ENCODE measurements at places on chromosomes 16 and 17.

DNA sequence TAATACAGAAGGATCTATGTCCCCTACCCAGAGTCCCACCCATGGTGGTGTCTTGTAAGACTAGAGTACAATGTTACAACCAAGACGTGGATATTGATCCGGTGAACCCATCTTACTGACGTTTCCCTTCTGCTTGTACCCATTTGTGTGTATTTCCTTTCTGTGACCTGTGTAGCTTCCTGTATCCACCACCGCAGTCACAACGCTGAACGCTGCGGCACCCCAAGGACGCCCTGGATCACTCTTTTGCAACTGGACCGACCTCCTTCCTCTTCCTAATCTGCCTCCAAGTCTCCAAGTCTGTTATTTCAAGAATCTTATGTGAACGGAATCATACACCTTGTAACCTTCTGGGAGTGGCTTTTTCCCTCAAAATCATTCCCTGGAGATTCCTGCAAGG is 33.5 kb upstream of the CBX4 start:
- DNase-seq: no peak

GRCh38 chr16:64406770-64407181 is 715.1 kb downstream of the CDH11 start:
- DNase-seq: no peak

- DNase-seq: no peak
Observed at GRCh38 chr16:88605186-88606147, 32.9 kb upstream of the IL17C start.

- DNase-seq: peak; percentile 57
Observed at GRCh38 chr17:78163881-78164747, 4.3 kb upstream of the SYNGR2 start.

DNA sequence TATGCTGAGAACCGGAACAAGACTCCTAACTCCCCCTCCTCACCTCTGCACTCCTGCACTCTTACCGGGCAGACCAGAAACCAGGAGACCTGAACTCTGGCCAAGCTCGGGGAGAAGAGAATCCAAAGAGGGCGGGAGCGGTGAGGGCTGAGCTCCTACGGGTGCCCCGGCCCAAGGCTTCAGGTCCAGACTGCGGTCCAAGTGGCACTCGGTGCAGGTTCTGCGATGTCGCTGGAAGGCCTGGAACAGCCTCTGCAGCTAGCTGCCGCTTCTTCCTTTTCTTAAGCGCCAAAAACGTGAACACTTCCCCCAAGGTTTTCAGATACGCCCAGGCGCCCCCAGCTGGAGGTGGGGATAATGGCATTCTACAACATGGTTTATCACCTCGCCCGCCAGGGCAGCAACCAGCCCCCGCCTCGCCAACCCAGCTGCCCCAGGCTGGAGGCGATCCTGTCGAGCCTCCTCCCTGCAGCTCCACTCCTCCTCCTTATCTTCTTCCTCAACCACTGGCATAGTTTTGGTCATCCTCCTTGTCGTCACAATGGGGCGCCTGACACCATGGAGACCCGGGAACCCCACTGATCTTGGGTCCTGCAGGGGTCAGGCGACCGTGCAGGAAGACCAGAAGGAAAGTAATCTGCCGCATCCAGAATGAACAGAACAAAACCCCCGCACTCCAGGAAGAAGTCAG is 1735.9 kb downstream of the TP53TG3F start:
- no peak for DNase-seq

DNA sequence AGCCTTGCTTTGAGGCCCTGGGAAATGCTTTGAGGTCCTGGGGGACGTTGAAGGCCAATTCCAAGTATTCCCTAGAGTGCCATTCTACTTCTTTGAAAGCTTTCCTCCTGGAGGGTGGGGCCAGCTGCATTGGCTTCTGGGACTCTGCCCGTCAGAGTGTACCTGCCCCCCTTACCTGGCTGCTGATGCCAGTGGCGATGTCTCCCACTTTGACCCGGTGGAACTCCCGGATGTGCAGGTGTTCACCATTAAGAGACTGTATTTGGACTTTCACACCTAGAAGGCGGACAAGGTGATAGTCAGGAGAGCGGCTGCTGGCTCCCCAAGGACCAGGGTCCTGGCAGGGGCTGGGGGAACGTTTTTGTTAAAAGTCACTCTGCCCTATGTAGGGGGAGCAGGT is 3.1 kb upstream of the SPATA32 start:
- DNase-seq: no peak

DNA sequence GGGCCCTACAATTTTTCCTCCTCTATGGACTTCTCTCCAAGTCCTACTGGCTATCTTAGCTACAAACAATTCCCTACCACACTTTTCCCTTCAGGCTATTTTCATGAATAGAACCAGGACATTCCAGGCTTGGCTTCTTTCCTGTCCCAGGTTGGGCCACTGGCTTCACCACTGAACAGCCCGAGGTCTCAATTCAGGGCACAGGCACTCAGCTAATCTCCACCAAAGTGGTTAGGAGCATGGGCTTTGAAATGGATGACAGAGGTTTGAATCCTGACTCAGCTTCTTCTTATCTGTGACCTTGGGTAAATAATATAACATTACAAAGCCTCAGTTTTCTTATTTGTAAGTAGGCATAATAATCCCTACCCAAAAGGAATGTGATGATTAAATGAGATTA is 50.9 kb upstream of the ZNF629 start:
- no peak for DNase-seq

DNA sequence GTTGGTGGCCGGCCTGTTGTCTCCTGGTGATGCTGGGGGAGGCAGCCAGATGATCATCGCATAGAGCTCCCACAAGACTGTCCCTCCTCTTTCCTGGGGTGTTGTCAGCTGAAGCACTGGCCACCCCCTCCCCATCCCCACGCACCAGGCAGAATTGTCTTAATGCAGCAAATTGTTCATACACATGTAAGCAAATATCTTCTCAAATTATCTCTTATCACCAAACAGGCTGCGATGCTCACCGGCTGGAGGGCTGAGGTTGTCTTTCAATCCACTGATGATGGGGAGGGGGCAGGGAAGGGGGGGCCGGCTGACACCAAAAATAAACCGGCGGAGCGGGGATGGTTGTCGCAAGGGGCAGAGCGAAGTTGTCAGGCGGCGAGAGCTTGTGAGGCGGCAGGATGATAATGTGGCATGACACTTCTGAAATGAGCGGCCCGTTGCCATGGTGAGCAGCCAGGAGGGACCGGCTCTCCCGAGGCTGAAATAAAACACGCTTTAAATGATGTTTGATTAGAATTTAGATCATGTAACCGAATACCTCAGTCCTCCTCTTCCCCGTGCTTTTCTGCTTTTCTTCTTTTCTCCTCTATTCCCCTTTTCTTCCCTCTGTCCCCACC is 59.8 kb downstream of the MRM1 start:
- peak; percentile 79 for DNase-seq

GRCh38 chr17:40621019-40621418 is 26.6 kb downstream of the SMARCE1 start:
- DNase-seq: no peak

- DNase-seq: peak; percentile 22
Observed at GRCh38 chr16:66036793-66037715, 329.4 kb upstream of the CDH5 start.

Data from G401 (cell line).